ENCODE measurements at places on chromosomes 12 and 14. TPM values are rescaled to one million over a fixed set of nuclear protein-coding genes. Genes with fewer than 3 reads are reported as not detected.

Gene CCDC198
- 3.3 TPM for total RNA-seq

Gene KRT78
- 0.15 TPM for total RNA-seq

Gene SIRT4
- 0.98 TPM for total RNA-seq

Gene GLT1D1
- not detected for total RNA-seq

Gene CLEC4D
- not detected for total RNA-seq

Gene CIDEB
- total RNA-seq, result not detected

Gene ERP27
- total RNA-seq, result not detected

Gene KRT81
- total RNA-seq, result 2,042 TPM

Measured in PC-3 (cell line).